ENCODE measurements at places on chromosomes 6 and 20.

DNA sequence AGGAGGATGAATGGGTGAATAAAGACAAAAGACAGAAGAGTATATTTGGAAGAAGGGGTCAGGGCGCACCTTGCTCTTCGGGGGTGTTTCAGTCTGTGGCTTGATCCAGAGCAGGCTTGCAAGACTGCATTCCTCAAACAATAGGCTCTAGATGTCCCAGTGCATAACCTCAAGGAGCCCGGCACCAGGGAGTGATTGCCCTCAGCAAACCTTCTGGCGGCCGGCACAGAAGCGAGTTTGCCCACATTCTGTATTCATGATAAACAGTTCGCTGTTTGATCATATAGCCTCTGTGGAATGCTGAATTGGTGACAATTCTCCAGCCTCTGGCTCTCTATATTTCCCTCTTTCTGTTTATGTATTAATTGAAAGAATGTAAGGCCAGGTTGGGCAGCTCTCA is 29.7 kb upstream of the HLA-DRB5 start:
- DNase-seq, result no peak

DNA sequence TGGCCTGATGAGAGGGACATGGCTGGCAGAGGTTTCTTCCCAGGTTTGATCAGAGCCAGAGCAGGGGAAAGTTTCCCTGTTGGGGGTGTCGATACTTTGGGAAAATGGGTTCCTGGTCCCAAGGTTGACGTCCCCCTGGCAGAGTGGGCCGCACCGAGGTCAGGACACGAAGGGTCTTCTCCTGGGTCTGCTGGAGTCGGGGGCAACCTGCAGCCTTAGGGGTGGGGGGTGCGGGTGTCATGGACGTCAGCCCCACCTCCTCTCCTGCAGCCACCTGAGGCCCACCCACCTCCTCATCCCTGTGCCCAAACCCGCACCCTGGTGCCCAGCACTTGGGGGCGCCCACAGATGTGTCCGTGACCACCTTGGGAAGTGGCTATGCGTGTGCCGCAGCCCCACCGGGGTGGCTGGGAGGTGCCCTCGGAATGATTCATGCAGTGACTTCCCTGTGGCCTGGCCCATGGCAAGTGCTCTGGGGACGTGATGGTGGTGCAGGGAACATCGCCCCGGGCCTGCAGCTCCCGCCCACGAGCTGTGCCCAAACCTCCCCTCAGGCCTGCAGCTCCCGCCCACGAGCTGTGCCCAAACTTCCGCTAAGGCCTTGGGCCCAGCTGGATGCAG is 64.9 kb downstream of the YTHDF1 start:
- no peak for DNase-seq

DNA sequence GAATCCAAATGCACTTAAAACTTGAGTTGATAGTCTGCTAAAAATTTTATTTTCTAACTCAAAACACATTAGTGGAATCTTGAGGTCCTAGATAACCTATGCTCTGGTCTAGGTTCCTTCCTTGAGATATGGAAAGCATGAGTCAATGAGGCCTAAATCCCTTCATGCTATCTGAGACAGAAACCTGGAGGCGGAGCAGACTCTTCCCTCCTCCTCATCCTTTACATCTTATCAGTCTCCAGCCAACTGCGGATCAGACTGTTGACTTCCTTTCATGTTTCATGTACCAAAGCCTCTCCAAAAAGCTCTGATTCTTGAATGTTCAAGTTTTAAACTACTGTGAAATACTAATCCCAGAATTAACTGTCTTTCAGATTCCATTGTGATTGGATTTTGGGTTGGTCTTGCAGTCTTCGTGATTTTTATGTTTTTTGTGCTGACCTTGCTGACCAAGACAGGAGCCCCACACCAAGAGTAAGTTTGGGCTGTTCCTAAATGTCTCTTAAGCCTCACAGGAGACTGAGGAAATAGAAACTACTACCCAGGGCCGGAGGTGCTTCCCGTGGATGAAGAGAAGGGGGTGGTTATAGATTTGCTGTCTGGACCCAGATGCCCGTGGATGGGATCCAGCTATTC is 29.1 kb downstream of the MRAP2 start:
- DNase-seq, result no peak

DNA sequence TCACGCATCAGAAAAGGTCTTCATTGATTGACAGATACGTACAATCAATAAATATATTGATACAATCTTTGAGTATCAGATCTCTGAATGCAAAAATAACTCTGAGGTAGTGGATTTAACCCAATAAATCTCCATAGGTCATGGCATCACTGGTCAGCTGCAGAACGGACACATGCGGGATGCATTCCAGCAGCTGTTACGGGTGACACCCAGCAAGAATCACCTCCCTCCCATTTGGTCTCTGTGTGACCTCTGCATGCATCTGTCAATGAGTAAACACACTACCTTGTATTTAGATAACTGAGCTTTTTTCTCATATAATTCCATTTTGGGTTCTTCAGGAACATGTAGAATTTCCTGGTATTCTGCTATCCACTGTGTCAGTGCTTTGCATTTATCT is 285.4 kb downstream of the SYNE1 start:
- DNase-seq, result no peak

GRCh38 chr6:45045253-45045601 is 282.9 kb upstream of the RUNX2 start:
- no peak for DNase-seq

DNA sequence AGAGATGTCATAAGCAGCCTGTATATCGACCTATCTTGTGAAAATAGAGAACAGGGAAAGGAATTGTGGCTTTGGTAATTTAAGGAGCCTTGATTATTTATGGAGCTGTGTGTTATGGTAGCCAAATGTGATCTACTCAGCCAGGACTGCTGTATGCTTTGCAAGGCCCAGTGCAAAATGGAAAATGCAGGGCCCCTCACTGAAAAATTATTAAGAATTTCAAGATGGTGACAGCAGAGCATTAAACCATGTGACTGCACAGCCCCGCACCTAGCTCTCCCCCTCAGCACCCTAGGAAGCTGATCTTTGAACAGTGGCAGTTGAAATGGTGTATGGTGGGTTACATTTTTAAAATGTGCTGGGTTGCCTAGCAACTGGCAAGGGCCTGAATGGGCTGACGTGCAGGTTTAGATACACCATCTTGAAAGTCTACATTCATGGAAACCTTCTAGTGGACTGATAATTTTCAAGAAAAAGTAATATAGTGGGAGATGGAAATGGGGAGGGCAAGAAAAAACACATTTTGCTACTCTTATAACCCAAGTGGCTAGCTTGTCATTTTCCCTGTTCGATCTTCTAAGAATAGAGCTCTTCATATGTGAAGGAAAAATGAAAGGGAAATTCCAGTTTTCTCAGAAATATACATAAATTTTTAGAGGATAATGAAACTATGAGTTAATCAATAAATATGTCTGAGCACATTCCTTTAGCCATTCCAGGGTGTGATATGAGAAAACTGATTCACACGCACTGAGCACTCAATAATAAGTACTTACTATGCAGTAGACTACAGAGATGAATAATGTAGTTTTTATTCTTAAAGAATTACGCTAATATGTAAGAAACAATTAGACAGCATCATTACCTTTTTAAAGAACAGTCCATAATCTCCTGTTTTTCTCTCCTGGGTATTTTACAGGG is 208.0 kb downstream of the ARHGAP18 start:
- no peak for DNase-seq

- no peak for DNase-seq
Observed at GRCh38 chr6:146968041-146968760, 236.0 kb upstream of the STXBP5 start.

- no peak for DNase-seq
Observed at GRCh38 chr6:12313306-12313991, 23.3 kb downstream of the EDN1 start.
